ENCODE measurements at places on chromosomes 5 and 9.

DNA sequence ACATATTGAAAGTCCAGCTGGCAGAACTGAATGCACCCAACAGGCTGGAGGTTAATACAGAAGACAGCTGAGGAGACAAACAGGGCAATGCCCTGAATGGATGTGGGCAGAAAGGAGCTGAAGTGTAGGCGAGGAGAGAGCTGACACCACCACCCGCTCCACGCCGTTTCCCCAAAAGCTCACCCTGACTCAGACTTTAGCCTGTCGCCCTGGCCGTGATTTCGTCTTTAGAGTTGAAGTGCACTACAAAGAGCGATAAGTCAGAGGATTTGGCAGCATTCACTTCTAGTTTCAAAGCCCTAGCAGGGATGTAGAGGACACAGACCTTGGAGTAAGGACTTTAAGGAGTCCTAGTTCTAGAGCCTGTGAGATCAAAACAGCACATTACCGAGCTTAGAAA, 2.2 kb upstream of the ERAP1 start:
- DNase-seq = no peak

DNA sequence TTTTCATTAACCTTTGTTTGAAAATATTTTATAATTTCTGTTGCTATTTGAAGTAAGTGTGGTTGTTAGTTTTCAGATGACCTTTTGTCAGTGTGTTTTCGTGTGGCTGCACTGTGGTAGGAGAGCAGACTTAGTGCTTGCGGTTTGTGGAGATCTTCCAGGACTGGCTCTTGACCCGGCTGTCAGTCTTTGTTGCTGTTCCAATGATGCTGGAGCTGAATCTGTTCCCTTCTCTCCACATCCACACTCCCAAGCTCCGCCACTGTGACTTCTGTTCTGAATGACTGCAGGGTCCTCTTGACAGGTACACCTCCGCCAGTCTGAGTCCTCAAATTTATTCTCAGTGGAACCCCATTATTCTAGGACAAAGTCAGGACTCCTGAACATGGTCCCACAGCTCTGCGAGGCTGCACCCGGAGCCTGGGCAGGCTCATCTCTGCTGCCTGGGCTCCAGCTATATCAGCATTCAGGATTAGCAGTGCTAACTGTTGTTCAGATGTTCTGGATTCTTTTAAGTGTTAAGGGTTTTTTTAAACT, 126.0 kb downstream of the WNK2 start:
- DNase-seq = no peak

- no peak for DNase-seq
Observed at GRCh38 chr9:88680041-88680440, 145.1 kb downstream of the NXNL2 start.

DNA sequence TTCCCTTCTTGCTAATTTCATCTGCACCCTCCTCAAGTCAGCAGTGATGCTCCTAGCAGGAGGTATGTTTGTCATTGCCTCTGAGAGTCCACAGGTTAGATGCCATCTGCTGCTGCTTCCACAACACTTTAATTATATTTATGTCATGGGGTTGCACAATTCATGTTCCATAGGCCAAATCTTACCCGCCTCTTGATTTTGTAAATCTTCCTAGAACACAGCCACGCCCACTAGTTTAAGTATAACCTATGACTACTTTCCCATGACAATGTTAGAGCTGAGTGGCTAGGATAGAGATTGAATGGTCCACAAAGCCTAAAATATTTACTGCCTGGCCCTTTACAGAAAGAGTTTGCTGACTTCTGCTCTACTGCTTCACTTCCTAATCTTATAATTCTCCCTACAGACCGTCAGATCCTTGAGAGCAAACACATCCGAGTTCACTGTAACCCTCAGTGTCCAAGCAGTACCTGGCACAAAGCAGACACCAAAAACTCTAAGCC, 21.1 kb downstream of the LIFR start:
- DNase-seq = no peak

GRCh38 chr5:16679863-16680262, 63.1 kb upstream of the RETREG1 start:
- no peak for DNase-seq
